Stimulated activated memory B cell treated with anti-CD40 and anti-IgM and Interleukin-4, amounts not matched to agents 10 μg/mL and 1 μg/mL and 100 μg/mL, for 72 hours (primary cell): ENCODE measurements at places on chromosomes 4 and X.

DNA sequence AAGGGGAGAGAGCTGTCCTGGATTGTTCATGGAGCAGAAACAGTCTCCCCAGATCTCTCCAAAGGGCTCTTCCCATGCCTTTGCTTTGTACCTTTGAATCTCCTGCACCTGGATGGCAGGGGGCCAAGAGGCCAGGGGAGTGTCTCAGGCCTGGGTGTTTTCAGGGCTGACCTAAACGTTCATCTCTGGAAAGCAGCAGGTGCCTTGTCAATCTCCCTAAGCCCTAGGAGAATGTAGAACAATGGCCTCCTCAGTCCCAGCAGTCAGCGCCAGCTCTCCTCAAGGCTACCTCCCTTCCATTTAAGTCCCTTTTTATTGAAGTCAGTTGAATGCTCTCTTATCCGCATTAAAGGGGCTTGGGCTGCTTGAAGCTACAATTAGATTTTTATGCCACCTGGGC, 31.2 kb upstream of the NSUN7 start:
- no peak overlapping the region for H3K27ac ChIP-seq
- no peak overlapping the region for H3K4me3 ChIP-seq
- H3K27me3 ChIP-seq, result no peaks in the 10 kb centered on the region
- H3K4me1 ChIP-seq, result peaks cover 6% of the 10 kb centered on the region

GRCh38 chrX:31590581-31591114, 518.8 kb upstream of the FTHL17 start:
- no peaks in the 10 kb centered on the region for H3K4me1 ChIP-seq
- H3K27ac ChIP-seq, result no peak overlapping the region
- H3K27me3 ChIP-seq, result no peaks in the 10 kb centered on the region
- H3K4me3 ChIP-seq, result no peak overlapping the region

DNA sequence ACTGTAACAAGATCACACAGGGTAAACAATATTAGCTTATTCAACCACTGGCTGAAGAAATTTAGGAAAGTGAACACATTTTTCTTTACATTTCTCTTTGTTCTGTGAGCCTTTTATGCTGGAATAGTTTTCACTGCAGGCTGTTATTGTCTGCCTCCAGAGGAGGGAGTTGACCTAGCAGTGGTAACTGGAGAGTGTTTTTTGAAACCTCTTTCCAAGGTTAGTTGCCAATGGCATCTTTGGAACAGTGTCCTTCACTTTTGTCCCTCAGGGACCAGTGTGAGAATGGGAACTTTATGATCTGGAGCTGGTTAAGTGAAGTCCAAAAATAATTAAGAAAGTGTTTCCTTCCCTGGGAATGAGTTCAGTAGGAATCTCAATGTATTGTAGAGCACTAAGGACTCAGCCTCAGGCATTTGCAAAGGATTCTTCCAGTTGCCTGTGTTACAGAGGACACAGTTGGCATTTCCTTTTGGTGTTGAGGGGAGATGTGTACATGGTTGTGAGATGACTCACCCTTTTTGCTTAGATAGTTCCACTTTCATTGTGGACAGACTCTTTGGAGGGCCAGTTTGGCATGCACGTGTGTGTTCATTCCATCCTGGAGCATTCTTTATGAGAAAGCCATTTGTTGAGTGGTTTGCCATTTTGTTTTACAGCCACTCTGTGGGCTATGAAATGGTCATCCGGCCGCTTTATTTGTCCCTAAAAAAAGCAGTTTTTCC, 61.3 kb downstream of the AR start:
- H3K27me3 ChIP-seq, result no peaks in the 10 kb centered on the region
- no peak overlapping the region for H3K27ac ChIP-seq
- H3K36me3 ChIP-seq, result no peaks in the 10 kb centered on the region
- H3K4me3 ChIP-seq, result no peak overlapping the region
- H3K4me1 ChIP-seq, result no peaks in the 10 kb centered on the region
- ATAC-seq, result no peak

- H3K36me3 ChIP-seq, result no peaks in the 10 kb centered on the region
- no peak for ATAC-seq
- peaks cover 8% of the 10 kb centered on the region for H3K4me1 ChIP-seq
- no peak overlapping the region for H3K4me3 ChIP-seq
- H3K27ac ChIP-seq, result no peak overlapping the region
- no peaks in the 10 kb centered on the region for H3K27me3 ChIP-seq
Observed at GRCh38 chr4:182922501-182923284, 5.5 kb upstream of the DCTD start.

GRCh38 chr4:85747882-85748491, 273.0 kb downstream of the ARHGAP24 start:
- no peak overlapping the region for H3K4me3 ChIP-seq
- H3K27ac ChIP-seq, result no peak overlapping the region
- peak; percentile 76 for ATAC-seq
- peaks cover 59% of the 10 kb centered on the region for H3K4me1 ChIP-seq
- H3K27me3 ChIP-seq, result no peaks in the 10 kb centered on the region

DNA sequence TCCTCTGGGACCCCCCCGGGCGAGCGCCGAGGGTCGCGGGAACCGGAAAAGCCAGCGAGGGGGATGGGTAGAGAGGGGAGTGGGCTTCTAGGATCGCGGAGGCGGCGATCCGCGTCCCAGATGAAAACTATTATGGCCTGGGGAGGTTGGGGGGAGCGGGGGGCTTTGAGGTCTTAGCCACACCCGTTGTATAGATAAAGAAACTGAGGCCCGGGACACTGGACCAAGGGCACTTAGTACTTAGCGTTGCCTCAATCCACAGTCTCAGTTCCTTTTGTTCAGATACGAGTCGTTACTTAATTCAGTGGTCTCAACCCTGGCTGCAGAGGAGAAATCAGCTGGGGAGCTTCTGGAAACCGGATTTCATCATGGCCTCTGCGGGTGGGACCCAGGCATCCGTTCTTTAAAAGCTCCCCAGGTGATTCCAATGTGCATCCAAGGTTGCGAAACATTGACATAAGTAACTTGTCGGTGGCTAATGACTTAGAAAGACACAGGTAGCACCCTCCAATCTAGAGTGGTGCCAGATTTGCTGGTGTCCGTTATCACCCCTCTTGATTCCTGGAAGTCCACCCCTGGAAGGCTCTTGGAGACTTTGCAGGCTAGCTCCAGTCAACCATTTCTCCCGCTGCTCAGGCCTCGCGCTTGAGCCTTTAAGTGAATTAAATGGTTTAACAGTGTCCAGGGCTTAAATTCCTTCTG, 90.7 kb downstream of the GEMIN8 start:
- no peak overlapping the region for H3K27ac ChIP-seq
- H3K4me3 ChIP-seq, result peak overlapping the region; percentile 57
- H3K27me3 ChIP-seq, result peaks cover 10% of the 10 kb centered on the region
- peaks cover 5% of the 10 kb centered on the region for H3K4me1 ChIP-seq
- no peak for ATAC-seq
- no peaks in the 10 kb centered on the region for H3K36me3 ChIP-seq

GRCh38 chr4:188177997-188178675, 38.9 kb downstream of the TRIML1 start:
- no peak for ATAC-seq
- no peak overlapping the region for H3K27ac ChIP-seq
- no peaks in the 10 kb centered on the region for H3K4me1 ChIP-seq
- no peaks in the 10 kb centered on the region for H3K27me3 ChIP-seq
- H3K4me3 ChIP-seq, result no peak overlapping the region

- peaks cover 35% of the 10 kb centered on the region for H3K4me1 ChIP-seq
- H3K4me3 ChIP-seq, result peak overlapping the region; percentile 79
- no peaks in the 10 kb centered on the region for H3K36me3 ChIP-seq
- no peak for ATAC-seq
- H3K27me3 ChIP-seq, result peaks cover 77% of the 10 kb centered on the region
Observed at GRCh38 chr4:80265571-80266252, 752 bp upstream of the FGF5 start.

DNA sequence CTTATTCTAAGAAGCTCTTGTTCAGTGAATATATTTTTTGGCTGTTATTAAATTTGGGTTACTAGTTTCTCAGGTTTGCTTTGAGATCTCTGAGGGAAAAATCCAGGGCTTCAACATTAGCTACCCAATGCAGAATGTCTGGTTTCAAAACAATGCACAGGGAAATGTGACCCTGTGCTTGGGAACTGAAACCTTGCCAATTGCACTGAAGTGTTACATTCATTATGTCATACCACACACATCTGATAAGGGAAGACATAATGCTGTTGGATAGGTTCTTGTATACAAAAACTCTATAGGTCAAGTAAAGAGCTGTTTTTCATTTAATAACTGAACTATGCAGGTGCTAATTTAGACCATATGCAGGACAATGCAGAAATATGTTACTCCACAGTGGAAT, 345.3 kb upstream of the BMP3 start:
- H3K4me3 ChIP-seq, result no peak overlapping the region
- no peak overlapping the region for H3K27ac ChIP-seq
- peaks cover 27% of the 10 kb centered on the region for H3K27me3 ChIP-seq
- no peaks in the 10 kb centered on the region for H3K4me1 ChIP-seq
